AG08395 (cell line): ENCODE measurements at places on chromosomes 12 and 14.

- DNase-seq, result peak; percentile 64
Observed at GRCh38 chr12:57133013-57133569, 4.8 kb downstream of the LRP1 start.

- DNase-seq, result peak; percentile 40
Observed at GRCh38 chr12:8817856-8818255, 4.6 kb upstream of the A2ML1 start.

DNA sequence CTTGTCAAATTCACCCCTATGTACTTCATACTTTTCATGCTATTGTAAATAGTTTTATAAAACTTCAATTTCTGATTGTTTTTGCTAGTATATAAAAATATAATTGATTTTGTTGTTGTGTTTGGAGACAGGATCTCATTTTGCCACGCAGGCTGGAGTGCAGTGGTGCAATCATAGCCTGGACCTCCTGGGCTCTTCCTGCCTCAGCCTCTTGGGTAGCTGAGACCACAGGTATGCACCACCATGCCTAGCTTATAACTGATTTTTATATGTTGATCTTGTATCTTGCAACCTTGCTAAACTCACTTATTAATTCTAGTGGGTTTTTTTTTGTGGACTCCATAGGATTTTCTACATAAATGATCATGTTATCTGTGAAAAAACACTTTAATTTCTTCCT is 23.5 kb downstream of the ATP5MC2 start:
- no peak for DNase-seq

- no peak for DNase-seq
Observed at GRCh38 chr14:31428011-31428410, 7.7 kb upstream of the HEATR5A start.

DNA sequence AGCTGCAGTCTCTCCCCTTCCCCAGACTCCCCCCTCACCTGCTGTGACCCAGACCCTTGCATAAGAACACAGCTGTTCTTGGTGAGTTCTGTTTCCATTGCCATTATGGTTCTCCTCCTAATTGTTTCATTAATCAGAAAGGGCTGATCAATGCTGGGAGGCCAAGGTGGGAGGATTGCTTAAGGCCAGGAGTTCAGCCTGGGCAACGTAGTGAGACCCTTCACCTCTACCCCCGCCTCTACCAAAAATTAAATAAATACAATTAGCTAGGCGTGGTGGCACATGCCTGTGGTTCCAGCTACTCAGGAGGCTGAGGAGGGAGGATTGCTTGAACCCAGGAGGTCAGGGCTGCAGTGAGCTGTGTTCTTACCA is 17.2 kb upstream of the FAIM2 start:
- no peak for DNase-seq

- no peak for DNase-seq
Observed at GRCh38 chr12:24772813-24773212, 176.1 kb downstream of the BCAT1 start.
